ENCODE measurements at places on chromosomes 6 and 20. TPM values are rescaled to one million over a fixed set of nuclear protein-coding genes. Genes with fewer than 3 reads are reported as not detected.

DNA sequence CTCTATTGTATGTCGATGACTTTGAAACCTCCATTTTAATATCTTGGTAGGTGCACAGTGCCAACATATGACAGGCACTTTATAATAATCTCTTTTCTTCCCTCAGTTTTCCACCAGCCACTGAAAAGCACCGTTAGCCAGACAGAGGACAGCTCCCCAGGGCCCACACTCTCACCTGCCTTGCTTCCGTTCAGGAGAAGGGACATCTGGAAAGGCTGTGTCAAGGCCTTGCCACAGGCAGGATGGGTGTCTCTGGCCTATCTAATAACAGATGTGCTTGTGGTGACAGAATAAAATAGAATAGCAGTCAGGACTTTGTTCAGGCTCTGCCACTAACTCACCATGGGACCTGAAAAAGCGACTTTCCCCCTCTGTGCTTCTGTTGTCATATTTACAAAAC lies 75.5 kb upstream of the CCDC167 start:
- DNase-seq, result no peak

DNA sequence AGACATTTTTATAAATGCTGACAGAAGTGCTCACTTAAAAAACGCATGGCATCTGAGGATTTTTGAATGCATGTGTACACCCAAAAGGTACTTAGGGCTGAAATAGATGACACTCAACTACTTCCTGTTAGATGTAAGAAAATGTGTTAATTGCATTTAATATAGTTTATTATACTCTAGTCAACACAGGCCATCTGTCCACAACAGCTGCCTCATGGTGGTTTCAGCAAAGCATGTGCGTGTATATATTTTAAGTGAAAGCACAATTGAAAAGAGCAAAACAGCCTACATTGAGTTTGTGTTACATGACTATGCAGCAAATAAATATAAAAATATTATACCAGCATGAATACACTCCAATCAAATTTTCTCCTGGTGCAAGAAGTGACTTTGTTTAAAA lies 1233.0 kb upstream of the EYS start:
- no peak for DNase-seq

DNA sequence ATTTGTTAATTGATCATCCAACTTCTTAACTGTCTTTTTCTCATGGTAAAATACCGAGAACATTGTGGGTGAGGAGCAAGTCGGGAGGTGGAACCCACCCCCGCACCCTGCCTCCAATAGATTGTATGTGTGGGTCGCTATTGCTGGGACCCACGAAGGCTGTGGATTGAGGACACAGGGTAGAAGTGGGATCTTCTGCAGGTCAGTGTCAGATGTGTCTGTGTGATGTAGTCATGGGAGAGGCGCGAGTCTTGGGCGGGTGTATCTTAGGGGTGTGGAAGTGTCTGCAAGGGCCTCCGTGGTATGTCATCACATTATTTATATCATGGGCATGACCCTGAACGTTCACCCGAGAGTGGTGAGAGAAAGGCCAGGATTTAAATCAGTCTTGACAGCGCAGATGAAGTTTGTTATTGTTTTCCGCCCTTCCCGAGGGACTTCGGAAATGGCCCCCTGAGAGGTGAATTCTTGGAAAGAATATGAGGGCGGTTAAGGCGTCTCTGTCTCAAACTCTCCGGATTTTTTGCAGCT lies 472 bp upstream of the PAQR8 start:
- DNase-seq, result no peak

DNA sequence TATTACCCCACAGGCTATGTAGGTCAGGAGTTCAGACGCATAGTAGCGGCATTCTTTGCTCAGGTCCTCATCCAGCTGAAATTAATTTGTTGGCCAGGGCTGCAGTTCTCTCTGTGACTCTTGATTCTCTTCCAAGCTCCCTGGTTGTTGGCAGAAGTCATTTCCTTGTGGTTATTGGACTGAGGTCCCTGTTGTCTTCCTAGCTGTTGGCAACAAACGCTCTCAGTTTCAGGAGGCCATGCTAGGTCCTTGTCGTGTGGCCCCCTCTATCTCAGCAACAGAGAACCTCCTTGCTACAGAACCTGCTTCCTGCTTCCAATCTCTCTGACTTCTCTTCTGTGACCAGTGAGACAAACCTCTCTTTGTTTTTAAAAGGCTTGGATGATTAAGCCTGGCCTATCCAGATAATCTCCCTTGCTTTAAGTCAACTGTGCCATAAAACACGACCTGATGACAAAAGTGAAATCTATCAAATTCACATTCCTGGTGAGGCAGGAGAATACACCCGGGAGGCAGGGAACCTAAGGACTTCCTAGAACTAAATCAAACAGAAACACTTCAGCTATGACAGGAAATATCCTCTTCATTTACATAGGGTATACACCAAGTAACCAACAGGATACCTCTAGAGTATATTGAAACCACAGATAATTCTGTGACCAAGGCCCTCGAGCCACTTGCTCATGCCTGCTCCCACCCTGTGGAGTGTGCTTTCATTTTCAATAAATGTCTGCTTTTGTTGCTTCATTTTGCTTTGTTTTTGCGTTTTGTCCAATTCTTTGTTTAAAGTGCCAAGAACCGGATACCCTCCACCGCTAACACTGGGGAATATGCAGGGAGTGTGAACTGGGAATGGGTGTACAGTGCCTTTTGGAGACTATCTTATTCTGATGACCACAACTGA lies 196.0 kb downstream of the BTBD3 start:
- no peak for DNase-seq

GRCh38 chr6:15927531-15928225 lies 201.2 kb upstream of the MYLIP start:
- no peak for DNase-seq

DNA sequence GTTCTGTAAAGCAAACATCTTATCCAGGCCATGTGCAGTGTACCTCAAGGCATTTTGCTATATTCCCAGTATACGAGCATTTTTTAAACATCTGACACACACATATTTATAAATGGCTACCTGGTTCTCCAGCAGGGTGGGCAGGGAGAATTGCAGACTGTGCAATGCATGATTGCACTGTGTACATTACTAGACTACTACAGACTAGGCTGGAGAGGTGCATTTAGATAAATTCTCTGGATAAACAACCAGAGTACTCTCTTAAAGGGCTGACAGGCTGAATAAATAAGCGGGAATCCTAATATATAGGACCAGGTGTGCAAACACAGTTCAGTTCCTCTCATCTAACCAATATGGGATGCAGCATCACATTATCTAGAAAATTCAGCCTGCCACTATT lies 428.3 kb upstream of the ARID1B start:
- no peak for DNase-seq

DNA sequence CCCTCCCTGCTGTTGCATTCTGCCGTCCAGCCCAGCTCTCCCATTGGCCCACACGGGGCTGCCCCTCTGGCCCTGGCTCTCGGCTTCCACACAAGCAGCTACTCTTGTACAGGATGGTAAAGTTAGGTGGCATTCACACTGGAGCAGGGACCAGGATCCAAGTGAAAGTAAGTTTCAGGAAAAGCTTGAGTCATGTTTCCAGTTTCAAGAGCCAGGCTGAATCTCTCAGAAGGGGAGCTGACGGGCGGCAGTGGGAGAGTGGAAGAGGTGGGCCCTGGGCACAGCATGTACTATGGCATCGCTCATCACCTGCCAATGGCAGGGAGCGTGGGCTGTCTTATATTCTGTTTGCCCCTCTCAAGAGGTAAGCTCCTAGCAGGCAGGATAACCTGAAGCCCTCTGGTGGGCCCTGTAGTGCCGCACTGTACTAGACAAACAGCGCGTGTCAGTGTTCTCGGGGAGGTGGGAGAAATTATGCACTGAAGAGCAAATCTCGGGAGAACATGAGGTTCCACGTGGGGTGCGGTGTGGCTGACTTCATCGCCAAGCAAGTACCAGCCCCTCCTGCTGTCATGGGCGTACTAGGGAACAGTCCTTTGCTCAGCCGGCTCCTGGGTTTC lies 241.5 kb downstream of the NRN1 start:
- DNase-seq, result no peak

GRCh38 chr6:73800997-73801396 lies 105.0 kb downstream of the CD109 start:
- DNase-seq, result no peak

- DNase-seq, result no peak
Measured at GRCh38 chr20:64056889-64057627, 5.9 kb upstream of the TCEA2 start.

- peak; percentile 5 for DNase-seq
Measured at GRCh38 chr6:41191569-41191968, 9.4 kb downstream of the TREML2 start.

DNA sequence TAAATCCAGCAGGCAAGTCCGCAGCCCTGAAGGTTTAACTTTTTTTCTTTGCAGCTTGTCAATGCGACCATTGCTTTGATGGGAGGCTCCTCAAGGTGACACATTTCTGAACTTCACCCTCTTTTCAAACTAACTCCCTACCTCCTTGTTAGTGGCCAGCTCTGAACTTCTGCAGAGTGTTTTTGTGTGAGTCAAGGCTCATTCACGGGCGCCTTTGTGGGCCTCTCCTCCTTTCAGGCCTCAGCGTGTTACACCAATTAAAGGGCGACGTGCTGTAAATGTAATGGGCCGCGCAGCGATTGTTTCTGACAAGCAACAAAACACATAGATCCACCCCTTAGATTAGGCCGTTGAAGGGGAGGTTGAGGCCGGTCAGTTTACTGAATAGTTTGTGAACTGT lies 45.5 kb upstream of the NR2E1 start:
- DNase-seq, result no peak

DNA sequence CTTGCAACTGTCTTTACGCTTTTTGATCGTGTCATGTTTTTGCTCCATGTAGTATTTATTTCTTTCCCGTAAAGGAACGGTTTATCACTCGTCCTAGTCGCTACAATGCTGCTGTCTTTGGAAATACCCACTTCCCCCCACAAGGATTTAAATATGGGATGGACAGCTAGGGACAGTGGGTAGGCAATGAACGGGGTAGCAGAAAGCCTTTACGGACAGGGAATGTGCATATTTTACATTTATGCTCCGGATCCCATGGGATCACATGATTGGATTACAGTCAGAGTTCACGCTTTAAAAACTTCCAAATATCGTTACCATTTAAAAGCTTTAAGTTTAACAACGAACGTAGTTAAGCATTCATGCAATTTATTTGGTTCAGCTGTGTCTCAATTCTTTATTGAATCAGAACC lies 1.2 kb downstream of the HIVEP1 start:
- no peak for DNase-seq

DNA sequence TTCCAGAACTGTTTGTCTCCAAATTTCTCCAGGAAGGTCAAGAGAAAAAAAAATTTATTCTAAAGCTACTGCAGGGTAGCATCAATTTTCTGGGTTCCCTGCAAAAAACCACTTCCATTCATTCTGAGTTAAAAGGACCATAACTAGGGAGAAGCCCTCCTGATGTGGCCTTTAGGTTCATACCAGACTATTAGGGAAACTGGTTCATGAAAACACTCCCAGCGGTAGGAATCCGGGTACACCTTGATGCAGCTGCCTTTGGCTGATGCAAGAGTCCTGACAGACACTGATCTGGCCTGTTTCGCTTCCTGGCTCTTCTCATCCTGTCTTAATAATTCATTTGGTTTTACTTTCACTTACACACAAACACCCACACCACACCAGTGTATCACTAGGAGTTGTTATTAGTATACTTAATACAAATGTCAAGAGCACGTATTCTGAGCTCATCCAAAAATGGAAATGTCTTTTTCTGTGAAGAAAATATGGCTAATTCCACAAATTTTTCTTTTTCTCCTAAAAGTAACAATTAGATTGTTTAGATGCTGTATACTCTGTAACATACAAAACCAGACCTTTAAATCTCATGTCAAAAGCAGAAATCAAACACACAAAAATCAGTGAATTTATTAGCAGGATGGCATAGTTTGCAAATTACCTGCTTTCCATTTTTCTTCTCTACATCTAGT lies 38.4 kb upstream of the ARHGAP18 start:
- DNase-seq, result no peak

GRCh38 chr6:108363889-108364313 lies 69.0 kb downstream of the AFG1L start:
- no peak for DNase-seq

DNA sequence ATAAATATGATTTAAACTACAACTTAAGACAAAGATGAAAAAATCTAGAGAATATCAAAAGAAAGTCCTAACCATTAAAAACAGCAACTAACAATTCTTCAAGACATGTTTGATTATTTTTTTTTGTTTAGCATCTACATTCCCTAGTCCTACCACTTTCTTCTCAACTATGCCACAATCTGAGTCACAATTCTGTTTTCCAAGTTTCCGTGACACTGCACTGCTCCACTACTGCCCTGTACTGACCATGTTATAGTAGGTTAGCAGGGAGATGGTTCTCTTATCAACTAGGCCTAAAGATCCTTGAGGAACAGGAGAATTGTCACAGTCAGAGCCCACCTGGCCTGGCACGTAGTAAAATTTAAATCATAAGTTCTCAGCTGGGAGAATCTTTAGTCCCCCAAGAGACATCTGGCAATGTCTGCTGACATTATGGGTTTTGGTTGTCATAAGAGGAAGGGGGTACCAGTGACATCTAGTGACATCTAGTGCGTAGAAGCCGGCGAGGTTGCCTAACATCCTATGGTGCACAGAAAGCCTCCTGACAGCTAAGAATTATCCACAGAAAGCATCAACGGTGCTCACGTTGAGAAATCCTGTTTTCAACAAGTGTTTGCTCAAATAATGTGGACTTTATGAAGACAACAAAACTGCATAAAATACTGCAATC lies 100.5 kb downstream of the PDE10A start:
- no peak for DNase-seq

GRCh38 chr6:159044899-159045727 lies at the start of gene TAGAP:
TAGAP (minus strand) TSS chr6:159044991; CDS start chr6:159044146, 845 bp downstream.
- no peak for DNase-seq

- DNase-seq, result no peak
Measured at GRCh38 chr20:17557675-17558006, 12.2 kb upstream of the DSTN start.

DNA sequence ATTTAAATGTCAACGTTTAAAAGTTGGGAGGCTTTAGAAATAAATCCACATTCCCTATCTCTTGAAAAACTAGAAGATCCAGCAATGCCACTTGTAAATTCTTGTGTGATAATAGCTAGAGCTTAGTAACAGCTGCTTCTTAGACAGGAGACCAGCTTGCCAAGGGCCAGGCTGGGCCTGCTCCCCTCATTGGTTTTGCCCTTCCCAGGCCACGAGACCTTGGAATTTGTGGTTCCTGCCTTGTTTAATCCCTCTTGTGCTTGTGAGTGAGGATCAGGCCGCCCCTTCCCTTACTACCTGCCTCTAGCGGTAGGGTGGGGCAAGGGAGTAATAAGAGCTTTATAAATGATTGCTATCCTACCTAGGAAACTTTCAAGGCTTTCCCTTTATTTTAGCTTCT lies 363.5 kb downstream of the SYNE1 start:
- DNase-seq, result no peak

The GRM1 gene
- 0.18 TPM for polyA plus RNA-seq

The COQ3 gene
- 14.5 TPM for polyA plus RNA-seq

The PKHD1 gene
- 27.5 TPM for polyA plus RNA-seq

The TP53INP2 gene
- 13.9 TPM for polyA plus RNA-seq
